ENCODE measurements at places on chromosomes 1 and 21.

GRCh38 chr1:172826096-172826741 is 167.3 kb downstream of the FASLG start:
- DNase-seq, result no peak

GRCh38 chr1:233735331-233735730 is 121.4 kb downstream of the KCNK1 start:
- DNase-seq, result no peak

DNA sequence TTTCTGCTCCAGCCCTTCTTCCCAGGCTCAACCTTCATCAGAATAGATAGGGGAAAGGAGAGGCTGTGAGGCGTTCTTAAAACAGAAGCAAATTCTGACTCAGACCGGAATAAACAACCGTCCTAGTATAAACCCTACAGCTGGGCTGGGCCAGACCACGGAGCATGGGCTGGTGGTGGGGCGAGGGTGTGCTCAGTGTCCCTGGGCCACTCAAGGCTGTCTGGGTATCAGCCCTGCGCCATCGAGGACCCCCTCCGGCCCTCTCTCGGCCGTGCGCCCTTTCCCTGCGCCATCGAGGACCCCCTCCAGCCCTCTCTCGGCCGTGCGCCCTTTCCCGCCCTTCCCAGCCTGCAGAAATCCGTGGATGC is 36.0 kb downstream of the CAPN2 start:
- no peak for DNase-seq

DNA sequence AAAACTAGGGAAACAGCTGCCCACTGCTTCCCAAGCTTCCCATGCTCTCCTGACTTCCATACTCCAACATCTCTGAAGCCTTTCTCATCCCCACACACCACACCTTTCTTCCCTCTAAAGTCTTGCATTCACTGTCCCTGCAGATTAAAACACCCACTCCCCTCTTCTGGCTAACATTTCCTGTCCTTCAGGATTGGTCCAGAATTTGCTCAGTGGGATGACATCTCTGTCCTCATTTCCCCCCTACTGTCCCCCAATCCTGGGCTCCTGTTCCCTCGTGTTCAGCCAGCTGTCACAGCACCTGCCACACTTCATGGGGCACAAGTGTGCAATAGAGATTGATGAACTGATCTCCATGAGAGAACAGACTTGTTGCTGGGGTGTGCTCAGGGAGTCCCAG is 82.7 kb downstream of the KCND3 start:
- peak; percentile 2 for DNase-seq

DNA sequence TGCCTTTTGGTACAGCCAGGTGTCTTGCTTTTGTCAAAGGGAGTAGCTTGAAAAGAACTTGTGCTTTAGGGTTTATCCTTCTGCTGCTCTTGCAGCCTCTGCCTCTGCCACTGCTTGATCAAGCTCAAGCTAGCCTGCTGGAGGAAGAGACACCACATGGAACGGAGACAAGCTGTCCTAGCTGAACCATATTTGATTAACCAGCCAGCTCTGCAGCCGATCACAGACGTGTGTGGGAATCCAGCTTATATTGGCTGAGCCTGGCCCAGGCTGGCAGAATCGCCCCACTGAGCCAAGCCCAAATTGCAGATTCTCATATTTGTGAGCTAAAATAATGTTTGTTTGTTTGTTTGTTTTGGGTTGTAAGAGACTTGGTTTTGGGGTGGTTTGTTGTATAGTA is 18.7 kb upstream of the FAM78B start:
- DNase-seq, result no peak

DNA sequence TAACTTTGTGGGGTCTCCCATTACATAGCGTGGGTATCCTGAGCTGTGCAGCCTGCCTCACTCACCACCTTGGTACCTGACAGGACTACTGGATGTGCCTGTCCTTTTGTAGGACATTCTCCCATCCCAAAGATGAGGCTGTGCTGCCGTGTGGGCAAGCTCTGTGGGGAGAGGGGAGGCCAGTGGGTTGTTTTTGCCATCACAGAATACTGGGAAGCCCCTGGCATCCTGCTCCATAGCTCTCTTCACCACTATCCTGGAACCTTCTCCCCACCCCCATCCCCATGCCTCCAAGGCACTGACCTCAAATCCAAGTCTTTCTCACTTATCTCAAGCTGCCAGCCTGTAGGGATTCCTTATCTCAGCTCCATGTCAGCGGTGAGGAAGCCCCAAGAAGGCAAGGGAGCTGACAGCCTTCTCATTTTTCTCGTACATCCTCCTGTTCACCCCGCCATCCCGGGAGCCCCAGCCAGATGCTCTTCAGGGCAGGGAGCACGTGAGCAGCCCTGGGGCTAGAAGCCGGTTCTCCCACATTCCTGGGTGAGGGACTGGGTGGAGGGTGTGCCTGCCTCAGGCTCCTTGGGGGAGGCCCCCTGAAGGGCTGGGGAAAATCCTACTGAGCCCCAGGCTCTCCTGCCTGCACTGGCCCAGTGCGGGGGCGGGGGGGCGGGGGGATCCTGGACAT is 2.4 kb upstream of the ELF3 start:
- DNase-seq, result peak; percentile 93
